ENCODE measurements at places on chromosomes 4 and X.

GRCh38 chr4:6282314-6282771 lies 12.7 kb downstream of the WFS1 start:
- DNase-seq = no peak

DNA sequence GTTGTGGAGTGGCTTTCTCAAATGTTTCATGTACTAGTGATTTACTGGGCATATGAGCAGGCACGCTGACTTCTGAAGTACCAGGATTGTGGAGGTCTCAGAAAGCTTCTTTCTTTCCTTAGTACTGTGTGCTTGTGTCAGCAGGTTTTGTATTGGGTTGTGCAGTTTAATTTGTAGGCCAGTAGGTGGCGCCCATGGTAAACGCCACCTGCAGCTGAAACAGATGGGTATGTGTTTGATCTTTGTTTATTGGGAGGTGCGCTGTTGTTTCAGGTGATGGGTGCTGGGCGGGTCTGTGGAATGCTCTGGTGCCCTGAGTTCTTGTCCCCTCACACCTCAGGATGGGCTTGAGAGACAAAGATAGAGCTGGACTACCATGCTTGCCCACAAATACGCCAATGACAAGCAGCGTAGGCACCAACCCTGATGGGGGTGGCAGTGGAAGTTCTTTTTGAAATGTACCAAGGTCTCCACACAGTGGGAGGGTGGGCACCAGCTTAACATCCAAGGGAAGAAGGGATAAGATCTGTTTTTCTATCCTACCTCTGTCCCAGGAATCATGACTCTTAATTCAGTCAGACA lies 141.5 kb downstream of the RPS6KA6 start:
- DNase-seq = peak; percentile 12

DNA sequence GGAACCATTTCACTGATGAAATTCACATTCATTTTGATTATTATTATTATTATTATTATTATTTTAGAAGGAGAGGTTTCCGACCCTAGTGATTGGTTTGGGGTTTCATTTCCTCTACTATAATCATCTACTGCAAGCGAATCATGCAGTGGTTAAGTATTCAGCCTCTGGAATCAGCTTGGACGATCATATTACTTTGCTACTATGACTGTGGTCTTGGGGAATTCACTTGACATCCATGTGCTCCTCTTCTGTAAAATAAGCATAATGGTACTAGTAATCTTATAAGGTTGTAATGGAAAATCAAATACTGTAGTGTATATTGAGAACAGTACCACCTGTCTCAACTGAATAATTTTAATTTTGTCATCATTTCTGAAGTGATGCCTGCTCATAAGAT lies 132.1 kb upstream of the SLC4A4 start:
- no peak for DNase-seq

GRCh38 chr4:8030121-8030781 lies 90.6 kb upstream of the AFAP1 start:
- no peak for DNase-seq

GRCh38 chr4:55337944-55338343 lies 8.1 kb upstream of the SRD5A3 start:
- no peak for DNase-seq

DNA sequence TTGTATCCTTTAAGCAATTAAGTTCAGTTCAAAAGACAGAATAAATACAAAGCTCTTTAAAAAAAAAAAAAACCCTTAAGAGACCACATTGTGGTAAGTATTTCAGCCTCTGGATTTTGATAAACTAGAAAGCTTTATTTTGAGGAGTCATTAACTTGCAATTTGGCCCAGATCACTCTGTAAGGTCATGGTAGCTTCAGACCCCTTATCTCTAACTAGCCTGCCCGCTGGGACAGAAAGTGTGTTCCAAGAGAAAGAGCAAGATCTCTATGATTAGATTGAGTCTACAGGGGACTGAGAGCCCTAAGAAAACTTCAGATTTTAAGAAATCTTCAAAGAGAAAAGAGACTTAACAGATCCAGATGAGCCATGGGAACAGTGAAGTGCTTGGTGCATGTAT lies 45.6 kb downstream of the GALNT7 start:
- DNase-seq = no peak

DNA sequence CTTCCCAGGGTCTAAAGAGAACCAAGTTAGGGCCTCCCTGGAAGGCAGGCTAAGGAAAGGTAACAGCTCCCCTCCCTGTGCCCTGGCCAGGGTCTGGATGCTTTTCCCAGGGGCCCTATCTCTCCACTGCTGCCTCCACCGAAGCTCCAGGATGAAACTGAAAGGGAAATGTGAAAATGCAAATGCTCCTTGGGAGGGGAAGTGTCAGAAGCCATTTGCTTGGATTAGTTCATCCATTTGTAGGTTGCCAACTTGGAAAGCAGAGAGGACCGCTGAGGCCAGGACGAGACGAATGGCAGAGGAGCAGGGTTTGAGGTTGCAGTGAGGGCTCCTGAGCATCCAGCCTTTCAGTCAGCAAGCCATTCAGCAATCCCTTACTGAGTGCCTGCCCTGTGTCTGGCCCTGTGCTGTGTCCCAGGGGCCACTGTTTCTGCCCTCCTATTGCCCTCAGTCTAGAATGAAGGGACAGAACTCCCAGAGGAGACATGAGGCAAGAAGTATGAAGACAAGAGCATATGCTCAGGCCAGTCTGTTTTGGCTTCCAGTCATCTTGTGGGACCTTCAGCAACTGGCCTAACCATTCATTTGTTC lies 45.9 kb upstream of the PGRMC1 start:
- DNase-seq = no peak

GRCh38 chr4:1183985-1184773 lies 11.8 kb upstream of the SPON2 start:
- no peak for DNase-seq

DNA sequence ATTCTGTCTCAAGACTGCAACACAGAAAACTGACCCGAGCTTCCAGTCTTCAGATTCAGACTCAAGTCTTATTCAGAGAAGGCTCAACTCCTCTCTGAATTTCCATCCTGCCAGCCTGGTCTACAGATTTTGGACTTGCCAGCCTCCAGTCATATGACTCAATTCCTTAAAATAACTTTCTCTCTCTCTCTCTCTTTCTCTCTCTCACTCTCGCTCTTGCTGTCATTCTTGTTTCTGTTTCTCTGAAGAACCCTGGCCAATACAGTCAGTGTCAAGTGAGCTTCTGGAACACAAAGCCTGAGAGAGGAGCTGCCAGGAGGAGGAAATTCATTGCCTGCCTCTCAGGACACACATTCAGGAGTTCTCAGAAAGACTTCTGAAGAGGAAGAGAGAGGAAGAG lies 154.9 kb downstream of the PARM1 start:
- DNase-seq = no peak

DNA sequence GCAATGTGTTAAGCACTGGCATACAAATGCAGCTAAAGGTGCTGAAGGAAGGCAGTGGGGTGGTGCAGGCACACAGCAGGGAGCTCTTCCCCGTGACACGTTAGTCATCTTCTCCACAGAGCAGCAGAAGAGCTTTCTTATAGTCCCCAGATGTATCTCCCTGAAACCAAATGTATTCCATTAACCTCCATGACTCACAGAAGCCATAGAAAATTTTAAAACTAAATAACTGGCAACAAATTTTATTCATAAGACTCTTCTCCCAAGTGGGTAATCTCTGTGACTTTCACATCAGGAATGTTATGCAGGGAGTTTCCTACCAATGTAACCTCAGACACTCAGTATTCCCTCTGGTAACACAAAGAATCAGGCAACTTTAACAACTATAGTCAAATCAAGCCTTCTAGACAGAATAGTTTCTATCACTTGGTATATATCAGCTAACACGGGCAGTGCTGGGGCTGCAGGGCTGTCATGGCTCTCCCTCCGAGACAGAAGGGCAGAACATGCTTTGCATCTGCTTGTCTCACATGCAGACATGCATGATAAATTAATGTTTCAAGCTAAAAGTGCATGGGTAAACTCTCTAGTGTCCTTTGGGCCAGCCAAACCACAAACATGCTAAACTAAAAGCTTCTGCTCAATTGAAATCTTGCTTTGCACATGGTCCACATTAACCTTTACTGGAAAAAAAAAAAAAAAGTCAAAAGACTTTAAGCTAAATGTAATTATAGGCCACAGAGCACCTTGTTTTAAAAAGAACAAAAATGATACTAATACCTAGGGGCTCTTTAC lies 28.2 kb downstream of the ANXA5 start:
- DNase-seq = no peak

- DNase-seq = no peak
These were observed 851.2 kb downstream of the ADGRL3 start for GRCh38 chr4:62051332-62051731.

DNA sequence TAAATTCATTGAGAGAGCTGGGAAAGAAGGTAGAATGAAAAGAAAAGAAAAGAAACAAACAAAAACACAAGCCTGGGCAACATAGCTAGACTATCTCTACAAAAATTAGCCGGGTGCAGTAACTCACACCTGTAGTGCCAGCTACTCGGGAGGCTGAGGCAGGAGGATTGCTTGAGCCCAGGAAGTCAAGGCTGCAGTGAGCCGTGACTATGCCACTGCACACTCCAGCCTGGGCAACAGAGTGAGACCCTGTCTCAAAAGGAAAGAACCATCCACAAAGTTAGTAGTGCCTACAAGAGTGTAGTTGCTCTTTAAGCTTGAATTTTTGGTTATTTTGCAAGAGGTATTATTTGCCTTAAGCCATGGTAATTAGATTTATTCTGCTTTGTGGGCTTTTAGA lies 157.7 kb downstream of the CBR4 start:
- DNase-seq = no peak

DNA sequence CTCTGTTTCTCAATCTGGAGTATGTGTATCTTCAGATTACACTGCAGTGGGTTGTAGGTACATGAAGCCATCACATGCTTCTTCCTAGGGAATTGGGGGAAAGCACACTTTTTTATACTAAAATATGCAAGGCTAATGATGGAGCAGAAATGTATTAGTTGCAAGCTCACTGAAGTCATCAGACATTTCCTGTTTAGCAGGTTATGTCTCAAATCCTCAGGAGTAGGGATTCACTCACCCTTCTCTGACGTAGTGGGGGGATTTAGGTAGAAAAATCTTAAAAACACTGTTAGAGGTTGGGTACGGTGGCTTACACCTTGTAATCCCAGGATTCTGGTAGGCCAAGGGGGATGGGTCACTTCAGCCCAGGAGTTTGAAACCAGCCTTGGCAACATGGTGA lies 128.4 kb upstream of the GPC4 start:
- DNase-seq = no peak

- peak; percentile 22 for DNase-seq
These were observed 550 bp upstream of the CHM start for GRCh38 chrX:86047936-86048280.

GRCh38 chr4:101295691-101296090 lies 51.6 kb downstream of the PPP3CA start:
- DNase-seq = no peak
